ENCODE measurements at places on chromosomes 1 and 21.

DNA sequence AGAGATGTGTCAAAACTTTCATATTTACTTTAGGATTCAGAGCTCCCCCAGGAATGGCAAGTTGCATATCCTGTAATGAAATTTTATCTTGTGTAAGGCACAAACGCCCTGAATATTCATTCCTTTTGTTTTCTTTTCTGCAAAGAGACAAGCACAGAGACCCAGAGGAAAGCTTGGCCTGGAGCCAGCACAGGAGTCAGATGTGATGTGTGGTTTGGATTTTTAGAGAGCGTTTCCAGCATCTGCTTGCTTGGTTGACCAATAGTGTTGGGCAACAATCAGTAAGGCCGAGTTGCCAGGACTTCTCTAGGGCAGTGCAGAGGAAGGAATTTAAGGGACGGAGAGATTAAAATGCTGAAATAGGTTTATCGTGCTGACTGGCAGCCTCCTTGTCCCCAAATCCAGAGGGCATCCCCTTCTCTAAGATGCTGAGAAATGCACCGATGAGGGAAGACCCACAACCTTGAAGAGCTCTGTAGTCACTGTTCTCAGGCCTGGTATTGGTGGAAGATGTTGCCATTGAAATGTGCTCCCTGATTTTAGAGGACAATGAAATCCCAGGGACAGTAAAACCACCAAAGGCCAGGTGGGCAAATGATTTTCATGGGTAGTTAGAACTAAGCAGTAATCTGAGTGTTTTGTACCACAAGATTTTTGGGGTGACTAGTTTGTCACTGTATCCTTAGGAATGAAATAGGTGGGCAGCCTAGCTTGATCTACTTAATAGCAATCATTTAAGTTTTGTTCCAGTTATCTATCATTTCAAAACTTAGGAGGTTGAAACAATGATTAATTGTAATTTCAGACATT lies 37.9 kb upstream of the RHOU start:
- DNase-seq = no peak

GRCh38 chr1:1599030-1599934 lies 653 bp downstream of the FNDC10 start:
- no peak for DNase-seq

DNA sequence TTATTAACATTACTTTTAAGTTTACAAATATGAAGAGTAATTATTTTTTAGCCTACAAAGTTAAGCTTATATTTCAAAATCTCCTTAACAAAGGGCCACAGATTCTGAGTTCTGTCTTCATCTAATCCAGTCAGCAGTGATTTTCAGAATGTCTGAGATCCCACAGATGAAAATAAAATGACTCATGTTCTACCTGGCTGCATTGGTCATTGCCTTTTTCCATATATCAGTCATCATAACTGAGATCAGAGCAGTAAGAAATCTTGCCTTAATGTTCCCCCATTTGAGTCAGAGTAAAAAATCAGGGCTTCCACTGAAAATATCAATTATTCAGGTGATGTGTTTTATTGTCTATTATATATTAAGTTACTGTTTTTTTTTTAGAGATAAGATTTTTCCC lies 416.1 kb downstream of the MRPL39 start:
- DNase-seq = no peak

DNA sequence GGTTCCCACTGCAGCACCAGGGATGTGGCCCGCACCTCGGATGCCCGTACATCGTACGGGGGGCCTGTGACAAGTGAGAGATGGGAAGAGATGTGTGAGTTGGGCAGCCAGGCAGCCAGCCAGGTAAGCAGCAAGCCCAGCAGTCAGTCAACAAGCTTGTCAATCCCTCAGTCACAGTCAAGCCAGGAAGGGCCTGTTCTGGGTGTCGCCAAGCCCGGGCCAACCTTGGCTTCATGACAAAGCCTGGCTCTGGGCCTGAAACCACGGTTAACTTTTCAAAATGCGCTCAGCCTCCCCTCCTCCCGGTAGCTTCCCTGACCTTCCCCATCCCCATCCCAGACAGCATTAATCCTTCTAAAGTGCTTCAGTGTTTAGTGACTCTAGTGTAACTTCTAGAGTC lies 31.8 kb downstream of the MYOM3 start:
- no peak for DNase-seq

DNA sequence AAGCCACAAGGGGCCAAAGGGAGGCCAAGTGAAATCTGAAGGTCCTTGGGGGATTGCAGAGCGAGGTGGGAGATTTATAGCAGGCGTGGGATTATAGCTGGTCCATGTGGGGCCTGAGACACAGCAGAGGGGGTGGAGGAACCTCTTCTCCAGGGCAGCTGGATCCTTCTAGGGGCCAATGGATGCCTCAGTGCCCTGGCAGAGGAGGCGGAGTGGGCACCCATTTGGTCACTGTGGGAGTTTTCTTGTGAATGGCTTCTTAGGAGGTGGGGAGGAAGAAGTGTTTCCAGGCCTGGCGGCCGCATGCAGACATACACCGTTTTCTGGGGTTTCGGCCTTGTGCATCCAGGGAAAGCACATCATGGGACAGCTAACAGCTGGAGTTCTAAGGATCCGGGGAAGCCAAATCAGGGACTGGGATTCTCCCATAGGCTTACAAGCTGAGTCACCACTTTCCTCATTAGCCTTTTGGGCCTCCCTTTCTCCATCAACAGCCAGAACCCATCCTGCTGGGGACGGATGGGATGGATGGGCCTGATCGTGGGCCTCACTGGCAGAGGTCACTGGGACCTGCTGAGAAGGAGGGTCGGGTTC lies 76.5 kb downstream of the RHOU start:
- no peak for DNase-seq

- DNase-seq = no peak
These were observed 19.6 kb downstream of the KCNAB2 start for GRCh38 chr1:6065093-6065858.

DNA sequence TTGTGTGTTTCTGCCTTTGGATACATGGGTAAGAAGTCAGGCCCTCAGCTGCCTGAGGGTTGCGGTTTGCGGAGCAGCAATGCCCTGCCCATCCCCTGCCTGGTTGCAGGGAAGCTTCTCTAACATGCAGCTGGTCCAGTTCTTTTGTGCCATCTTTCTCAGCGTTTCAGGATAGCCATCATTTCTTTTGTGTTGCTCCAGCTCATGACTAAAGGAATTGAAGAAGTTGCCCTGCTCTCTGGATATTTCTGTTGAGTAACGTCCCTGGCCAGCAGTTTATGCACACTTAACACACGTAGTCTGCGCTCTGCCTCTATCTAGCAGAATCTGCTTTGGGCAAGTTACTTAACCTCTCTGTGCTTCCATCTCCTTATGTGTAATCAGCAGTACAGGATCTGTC lies 62.1 kb downstream of the DOP1B start:
- DNase-seq = no peak

DNA sequence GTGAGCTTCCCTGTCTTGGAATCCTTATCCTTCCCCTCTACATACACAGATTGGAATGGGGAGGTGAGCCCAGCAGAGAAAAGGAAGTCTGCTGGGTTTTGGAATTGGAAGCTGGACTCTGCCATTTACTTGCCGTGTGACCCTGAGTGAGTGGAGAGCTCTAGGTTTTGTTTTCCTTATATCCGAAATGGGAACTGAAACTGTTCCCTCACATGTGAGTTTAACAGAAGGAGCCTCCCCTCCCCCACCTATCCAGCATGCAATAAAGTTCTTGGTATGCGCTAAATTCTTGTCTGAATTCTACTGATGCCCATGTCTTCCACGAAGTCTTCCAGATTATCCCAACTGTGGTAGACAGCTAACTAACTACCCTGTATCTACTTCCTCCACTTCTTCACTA lies 58.7 kb downstream of the NENF start:
- no peak for DNase-seq

- DNase-seq = no peak
These were observed 14.4 kb upstream of the OR2T10 start for GRCh38 chr1:248611883-248612414.

GRCh38 chr1:157084720-157085119 lies 14.9 kb downstream of the ETV3L start:
- no peak for DNase-seq

GRCh38 chr1:29342983-29343382 lies 106.7 kb downstream of the PTPRU start:
- DNase-seq = no peak

- DNase-seq = no peak
These were observed 22.9 kb downstream of the CBR1 start for GRCh38 chr21:36092681-36093080.

- peak; percentile 73 for DNase-seq
These were observed 172.7 kb downstream of the TGFBR3 start for GRCh38 chr1:91712981-91713841.

DNA sequence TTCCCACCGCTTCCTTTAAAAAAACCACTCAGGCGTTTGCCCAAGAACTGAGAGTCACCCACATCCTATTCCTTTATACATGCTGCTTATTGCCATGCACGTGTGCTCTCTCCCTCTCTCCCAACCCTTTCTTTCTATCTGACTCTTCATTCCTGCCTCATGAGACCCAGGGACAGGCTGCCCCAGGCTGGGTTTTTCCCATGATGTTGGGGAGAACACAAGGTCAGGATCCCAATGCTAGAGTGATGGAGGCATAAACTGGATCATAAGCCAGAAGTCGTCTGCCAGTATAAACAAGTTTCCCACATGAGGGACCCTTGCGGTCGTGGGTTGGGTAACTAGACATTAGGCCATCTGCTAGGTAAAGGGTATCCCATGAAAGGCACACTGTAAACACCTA lies 64.9 kb downstream of the CD2 start:
- no peak for DNase-seq

DNA sequence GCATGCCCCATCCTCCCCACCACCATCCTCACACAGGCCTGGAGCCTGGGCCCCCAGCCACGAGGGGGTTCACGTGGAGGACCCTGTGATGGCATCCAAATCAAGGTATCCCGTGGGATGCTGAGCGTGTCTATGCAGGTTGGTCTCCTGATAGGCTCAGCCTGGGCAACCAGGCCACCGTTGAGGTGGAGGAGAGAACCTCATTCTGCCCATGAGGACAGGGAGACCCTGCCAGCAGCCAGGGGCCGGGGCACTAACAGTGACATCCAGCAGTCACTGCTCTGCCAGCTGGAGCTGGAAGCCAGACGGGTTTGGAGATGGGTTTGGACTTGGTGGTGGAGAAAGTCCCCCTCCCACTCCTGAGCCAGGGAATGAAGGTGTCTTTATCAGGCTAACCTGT lies 582.8 kb downstream of the MATN1 start:
- DNase-seq = no peak

- no peak for DNase-seq
These were observed 6.4 kb downstream of the IL24 start for GRCh38 chr1:206903687-206904086.

GRCh38 chr21:39575775-39576174 lies 37.0 kb upstream of the B3GALT5 start:
- no peak for DNase-seq

- DNase-seq = no peak
These were observed 33.0 kb upstream of the IVNS1ABP start for GRCh38 chr1:185350027-185350442.

DNA sequence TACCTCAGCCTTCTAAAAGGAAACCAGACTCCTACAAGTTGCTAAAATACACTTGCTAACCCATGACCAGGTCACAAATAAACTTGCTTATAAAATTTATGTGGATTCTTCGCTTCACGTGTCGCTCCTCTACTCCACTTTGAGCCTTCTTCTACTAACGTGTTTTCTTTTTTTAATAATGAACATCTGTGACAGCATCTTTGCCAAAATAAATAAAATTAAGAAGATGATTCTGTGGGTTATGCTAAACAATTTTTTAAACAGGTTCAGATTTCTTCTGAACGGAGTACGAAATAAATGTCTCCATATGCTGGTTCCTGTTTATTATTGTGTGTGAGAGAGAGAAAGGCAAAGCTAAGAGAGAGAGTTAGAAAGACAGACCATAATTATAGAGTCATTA lies 735.8 kb downstream of the LTN1 start:
- no peak for DNase-seq

All from CD8-positive, alpha-beta T cell (primary cell).